Fibroblast of skin of right quadriceps (primary cell): ENCODE measurements at places on chromosomes 5 and 9.
A peak's percentile ranks its signal among the peaks of the same experiment; 100 is the strongest.

DNA sequence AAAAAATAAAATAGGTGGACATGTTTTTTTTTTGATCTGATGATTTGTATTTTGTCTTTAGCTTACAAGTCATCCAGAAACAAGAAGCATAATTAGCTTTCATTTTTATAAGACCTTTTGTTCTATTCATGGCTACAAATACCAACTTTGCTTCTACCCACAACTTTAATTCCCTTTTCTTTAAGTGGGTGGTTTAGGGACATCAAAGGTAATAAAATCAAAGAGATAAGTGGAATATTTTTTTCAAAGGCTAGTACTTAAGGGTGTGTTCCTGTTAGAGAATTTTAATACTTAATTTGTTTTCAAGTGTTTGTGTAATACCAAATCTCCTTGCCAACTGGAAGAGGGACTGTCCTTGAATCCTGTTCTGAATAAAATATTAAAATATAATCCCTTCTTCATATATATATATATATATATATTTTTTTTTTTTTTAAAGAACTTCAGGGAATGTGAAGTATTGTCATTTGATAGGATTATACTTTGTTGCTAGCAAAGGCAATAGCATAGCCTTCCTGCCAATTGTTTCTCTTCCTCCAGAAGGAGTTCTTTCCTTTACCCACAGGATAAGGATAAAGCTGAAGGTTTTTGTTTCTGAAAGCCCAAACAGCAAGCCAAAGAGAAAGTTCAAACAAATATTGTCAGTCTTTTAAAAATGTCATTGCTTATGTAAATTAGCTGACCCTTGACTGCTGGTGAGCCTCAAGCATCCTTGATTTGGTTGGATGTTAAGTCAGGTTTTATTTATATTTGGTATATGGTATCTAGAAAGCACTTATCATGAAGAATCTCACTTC is 108.9 kb downstream of the PAM start:
- DNase-seq: no peak

DNA sequence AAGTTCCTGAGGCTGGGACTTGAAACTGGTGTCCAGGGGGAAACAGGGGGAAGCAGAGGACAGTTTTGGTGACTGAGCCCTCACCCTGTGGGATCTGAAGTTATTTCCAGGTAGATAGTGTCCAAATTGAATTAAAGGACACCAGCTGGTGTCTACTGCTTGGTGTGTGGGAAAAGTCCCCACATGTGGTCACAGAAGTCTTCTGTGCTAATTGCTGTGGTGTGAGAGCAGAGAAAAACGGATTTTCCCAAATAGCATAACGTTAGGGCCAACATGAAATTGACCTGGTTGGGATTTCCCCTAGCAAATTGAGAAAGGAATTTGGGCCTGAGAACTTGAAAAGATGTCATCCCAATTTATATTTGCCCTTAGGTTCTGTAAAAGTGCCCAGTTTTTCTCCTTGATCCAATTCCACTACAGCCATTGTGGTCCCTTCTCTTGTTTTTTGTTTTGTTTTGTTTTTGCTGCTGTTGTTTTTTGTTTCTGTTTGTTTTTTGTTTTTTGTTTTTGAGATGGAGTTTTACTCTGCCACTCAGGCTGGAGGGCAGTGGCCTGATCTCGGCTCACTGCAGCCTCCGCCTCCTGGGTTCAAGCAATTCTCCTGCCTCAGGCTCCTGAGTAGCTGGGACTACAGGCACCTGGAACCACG is 5.6 kb upstream of the STARD4 start:
- DNase-seq: no peak

DNA sequence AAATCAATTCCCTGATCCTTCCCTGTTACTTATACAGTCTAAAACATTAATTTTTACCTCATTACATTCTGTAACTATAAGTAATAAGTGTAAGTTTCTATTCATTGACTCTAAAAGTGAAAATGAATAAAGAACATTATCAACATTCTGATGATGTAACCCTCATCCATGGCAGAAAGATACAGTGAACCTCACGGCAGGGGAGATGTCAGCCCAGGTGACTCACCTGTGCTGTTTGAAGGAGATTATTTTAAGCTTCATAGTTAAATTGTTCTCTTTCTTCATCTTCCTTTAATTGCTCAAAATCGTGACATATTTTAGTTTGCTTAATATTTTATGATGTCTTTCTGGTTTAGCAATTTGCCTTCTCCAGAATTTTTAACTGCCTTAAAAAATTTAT is 268.1 kb downstream of the FSTL4 start:
- DNase-seq: no peak

DNA sequence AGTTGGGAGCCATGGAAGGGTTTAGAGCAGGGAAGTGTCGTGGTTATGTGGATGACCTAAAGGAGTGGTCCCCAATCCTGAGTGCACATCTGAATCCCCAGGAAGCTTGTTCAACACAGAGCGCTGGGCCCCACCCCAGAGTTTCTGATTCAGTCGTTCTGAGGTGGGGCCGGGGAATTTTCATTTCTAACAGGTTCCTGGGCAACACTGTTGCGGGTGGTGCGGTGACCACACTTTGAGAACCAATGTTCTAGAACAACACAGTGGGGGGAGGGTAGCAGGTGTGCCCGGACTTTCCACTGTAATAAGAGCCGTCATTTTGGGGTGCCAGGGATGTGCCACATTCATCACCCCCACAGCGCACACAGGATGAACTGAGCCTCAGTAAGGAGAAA is 39.3 kb downstream of the DUSP1 start:
- DNase-seq: no peak

- no peak for DNase-seq
Observed at GRCh38 chr5:96638561-96638960, 23.6 kb upstream of the CAST start.

DNA sequence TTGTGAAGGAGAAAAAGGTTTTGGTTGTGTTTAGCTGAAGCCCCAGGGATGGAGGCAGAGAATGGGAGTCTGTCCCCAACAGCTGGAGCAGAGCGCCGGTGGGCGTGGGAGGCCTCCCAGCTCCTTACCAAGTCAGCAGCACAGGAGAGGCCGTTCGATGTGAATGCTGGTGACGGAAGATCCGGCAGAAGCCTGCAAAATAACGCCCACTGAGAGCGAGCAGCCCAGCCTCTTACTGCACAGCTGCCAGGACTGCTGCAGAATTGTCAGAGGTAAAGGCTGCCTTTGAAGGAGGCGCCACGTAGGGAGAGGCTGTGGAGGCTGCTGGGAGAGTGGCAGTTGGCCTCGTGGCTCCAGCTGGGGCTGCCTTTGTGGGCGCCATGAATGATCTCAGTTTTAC is 26.2 kb downstream of the ANGPTL2 start:
- DNase-seq: no peak

- DNase-seq: no peak
Observed at GRCh38 chr9:3256571-3257330, 269.1 kb downstream of the RFX3 start.

DNA sequence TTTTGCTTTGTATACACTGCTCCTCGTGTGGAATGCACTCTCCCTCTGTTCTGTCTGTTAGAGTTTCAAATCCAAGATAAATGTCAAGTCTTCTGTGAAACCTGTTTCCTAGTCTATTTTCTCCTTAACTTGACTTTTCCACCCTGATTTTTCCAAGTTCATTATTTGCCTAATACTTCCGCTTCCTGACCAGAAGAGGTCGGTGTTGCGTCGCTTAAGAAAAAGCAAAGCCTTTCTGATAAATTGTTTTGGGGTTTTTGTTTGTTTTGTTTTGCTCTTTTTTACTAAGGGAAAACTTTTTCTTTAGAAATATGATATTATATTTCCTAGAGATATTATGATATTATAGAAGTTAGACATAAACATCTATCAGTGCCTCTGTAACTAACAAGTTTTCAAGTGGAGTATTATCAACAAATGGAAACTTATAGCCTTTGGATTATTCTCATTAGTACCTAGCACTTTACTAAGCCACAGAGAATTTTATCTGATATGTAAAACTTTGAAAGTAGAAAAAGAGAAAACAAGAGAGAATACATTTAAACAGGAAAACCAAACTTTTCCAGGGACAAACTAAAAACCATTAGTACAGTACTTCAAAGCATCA is 55.8 kb downstream of the PHAX start:
- peak; percentile 39 for DNase-seq

- no peak for DNase-seq
Observed at GRCh38 chr5:123448017-123448617, 24.9 kb upstream of the CEP120 start.

DNA sequence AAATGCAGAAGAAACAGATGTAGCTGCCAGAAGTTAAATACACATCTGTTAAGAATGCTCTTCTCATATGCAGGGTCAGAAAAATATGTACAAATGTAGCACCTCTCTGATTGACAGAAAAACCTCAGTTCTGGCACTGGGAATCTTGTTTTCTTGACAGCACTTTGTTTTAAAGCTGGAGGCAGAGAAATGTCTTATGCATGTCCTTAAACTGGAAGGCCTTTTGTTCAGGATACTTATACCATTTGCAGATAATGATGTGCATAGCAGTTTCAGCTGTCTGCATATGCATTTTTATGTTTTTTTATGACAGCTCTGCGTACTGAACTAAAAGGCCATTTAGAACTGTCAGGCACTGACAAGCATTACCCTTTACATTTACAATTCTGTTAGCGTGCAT is 567.9 kb downstream of the EBF1 start:
- no peak for DNase-seq

DNA sequence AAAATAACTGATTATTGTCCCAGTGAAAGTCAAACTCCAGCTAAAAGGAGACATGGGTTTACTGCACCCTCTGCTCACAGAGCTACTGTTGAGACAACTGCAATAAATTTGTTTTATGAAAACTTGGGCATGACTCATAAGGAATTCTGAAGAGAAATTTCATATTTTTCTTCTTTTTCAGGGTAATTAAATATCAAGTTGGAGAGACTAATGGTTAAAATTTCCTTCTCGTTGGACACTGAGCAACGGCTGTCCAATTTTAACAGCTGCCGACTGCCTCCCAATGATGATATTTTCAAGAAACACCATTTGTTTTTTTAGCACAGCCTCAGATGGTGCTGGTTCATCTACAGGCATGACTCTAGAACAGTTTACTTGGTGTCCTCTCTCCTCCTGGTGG is 259.2 kb upstream of the RGMB start:
- peak; percentile 28 for DNase-seq

- no peak for DNase-seq
Observed at GRCh38 chr5:74596927-74597326, 43.6 kb downstream of the ENC1 start.

DNA sequence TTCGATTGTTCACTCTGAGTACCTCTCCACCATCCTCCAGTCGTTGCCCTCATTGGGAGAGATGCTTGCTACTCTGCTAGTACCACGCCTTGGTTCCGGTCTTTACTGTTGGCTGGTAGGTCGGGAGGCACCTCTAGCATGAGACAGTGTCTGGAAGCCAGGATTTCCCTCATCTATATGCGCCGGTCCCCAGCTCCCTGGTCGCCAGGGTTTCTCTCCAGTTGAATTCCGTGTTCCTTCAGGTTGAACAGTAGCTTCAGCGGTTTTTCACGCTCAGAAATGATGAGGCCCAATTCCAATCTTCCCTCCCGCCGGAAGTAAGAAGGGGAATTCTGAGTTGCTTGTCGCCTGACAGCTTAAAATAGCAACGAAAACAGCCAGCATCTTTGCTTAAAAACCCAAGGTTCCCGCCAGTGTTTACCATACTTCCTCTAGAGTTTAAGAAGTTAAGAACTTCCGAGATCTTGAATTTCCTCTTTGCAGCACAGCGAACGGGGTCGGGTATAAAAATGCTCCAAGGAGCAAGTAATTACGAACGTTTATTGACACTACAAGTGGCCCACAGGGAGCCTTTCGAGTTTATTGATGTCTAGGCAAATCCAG is 1.3 kb upstream of the ST8SIA4 start:
- no peak for DNase-seq

GRCh38 chr9:137188490-137189296 is at the start of the genes ANAPC2 and SSNA1:
Gene ANAPC2, minus strand, starts transcription at chr9:137188560. Its CDS starts 28 bp downstream, at chr9:137188532.
Gene SSNA1, plus strand, starts transcription at chr9:137188676. Its CDS starts 51 bp downstream, at chr9:137188727.
- DNase-seq: peak; percentile 90

DNA sequence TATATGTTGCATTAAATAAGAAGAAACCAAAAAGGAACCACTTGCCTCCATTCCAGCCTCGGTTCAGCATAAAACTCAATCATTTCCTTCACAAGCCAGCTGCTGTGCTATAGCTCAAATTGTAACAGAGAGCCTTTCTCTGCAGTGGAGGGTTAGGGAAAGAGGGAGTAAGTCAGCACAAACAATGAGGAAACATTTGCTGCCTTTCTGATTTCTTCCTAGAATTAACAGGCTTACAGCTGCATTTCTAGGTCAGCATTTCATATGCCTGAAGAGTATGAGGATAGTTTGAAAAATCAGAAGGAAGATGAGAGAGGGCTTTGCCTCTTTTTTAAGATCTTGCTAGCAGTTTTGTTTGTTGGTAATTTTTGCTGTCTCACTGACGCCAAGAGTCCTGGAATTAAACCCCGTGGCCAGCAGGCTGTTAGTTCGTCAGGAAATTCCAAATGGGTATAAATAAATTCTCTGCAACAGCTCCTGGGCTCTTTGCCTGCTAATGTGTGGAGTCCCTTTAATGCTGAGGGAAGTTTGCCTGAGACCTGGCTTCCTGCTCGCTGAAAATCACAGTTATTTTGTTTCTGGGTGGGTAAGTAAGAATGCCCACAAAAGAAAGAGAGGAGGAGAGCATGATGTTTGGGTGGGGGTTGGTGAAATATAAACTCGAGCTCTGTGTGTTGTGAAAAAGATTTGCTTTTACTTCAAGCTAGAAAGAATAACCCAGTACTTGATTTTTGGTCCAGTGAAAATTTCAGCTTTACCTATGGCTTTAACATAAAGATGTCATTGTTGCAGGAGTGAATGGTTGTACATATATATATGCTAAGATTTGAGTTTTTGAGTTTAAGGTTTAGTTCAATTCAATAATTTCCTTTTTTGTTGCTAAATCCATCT is 148.1 kb upstream of the DMRT1 start:
- peak; percentile 91 for DNase-seq

- no peak for DNase-seq
Observed at GRCh38 chr9:27601396-27601795, 28.1 kb upstream of the C9orf72 start.

DNA sequence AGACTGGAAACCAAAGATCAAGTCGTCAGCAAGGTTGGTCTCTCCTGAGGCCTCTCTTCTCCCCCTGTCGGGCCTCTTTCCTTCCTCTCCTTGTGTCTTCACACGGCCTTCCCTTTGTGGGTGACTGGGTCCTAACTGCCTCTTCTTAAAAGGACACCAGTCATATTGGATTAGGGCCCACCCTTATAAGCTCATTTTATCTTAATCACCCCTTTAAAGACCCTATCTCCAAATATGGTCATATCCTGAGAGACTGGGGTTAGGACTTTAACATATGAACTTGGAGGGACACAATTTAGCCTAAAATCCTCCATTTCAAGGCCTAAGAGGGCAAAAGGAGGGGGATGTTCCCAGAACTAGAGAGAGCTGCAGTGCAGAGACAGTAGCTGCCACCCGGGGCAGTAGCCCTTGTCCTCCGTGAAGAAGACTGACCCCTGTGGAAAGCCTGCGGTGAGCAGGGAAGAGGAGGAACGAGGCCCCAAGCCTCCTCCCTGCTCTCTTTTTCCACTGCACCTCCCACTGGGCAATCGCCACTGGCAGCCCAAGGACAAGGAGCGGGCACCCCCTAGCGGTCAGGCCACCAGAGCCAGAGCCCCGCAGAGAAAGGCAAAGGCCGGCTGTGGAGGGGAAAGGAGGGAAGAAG is 34.9 kb downstream of the CFAP90 start:
- DNase-seq: peak; percentile 48

GRCh38 chr5:160959804-160960203 is 107.8 kb upstream of the ATP10B start:
- DNase-seq: peak; percentile 9
